Spinal cord (tissue), 10 donors: ENCODE measurements at places on chromosomes 1 and 21.

DNA sequence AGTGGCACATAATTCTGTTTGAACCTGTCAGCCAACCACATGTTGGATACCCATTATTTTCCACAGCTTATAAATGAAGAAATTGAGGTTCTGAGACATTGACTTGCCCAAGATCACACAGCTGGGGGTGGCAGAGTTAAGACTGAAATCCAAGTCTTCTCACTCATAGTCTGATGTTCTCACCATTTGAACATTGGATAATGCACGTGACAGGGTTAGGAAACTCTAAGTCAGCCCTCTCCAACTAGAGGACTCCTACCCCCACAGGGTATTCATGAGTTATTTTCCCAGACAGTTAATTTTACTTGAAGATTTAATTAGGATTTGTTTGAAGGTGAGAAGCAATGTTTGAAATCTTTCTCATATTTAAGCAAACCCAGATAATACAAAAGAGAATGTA, 38.1 kb upstream of the C1orf105 start:
- H3K4me1 ChIP-seq, result peaks cover 3% of the 10 kb centered on the region
- H3K4me3 ChIP-seq, result no peak overlapping the region
- DNase-seq, result no peak
- H3K36me3 ChIP-seq, result peaks cover 4% of the 10 kb centered on the region
- H3K27me3 ChIP-seq, result no peaks in the 10 kb centered on the region

DNA sequence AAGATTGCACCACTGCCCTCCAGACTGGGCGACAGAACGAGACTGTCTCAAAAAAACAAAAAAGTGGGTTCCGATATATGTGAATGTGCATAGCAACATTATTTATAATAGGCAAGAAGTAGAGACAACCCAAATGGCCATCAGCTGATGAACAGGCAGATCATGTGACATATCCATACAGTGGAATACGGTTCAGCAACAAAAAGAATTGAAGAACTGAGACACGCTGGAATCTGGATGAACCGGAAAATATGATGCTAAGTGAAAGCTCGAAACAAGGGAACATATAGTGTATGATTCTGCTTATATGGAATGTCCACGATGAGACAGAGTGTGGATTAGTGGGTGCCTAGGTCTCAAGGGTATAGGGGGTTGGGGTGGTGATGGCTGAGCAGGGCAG, 28.5 kb upstream of the MORC3 start:
- no peak for DNase-seq
- no peaks in the 10 kb centered on the region for H3K27me3 ChIP-seq
- peaks cover 20% of the 10 kb centered on the region for H3K36me3 ChIP-seq
- H3K4me1 ChIP-seq, result no peaks in the 10 kb centered on the region

- H3K4me3 ChIP-seq, result no peak overlapping the region
- H3K36me3 ChIP-seq, result no peaks in the 10 kb centered on the region
- H3K27me3 ChIP-seq, result no peaks in the 10 kb centered on the region
Observed at GRCh38 chr1:163048869-163049268, 20.3 kb upstream of the RGS4 start.

- H3K27ac ChIP-seq, result no peak overlapping the region
- no peaks in the 10 kb centered on the region for H3K36me3 ChIP-seq
- peaks cover 24% of the 10 kb centered on the region for H3K4me1 ChIP-seq
Observed at GRCh38 chr1:4088676-4089075, 188.6 kb upstream of the C1orf174 start.

DNA sequence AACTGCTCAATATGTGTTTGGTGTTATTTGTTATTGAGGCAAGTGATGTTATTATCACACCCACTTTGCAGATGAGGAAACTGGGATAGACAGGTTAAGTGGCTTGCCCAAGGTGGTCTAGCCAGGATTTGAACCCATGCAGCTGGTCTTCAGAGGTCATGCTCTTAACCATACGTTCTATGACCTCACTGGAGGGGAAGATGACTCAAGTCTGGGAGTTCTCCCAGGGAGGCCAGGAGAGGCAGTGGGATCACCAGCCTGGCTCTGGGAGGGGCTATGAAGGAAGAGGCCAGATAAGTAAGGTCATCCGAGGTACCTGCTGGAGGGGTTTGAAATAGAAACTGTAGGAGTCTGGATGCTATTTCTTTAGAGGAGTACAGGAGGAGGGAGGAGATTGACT, 95.3 kb downstream of the NAV1 start:
- no peak overlapping the region for H3K4me3 ChIP-seq
- no peak for DNase-seq
- no peaks in the 10 kb centered on the region for H3K27me3 ChIP-seq
- H3K4me1 ChIP-seq, result peaks cover 43% of the 10 kb centered on the region
- no peak overlapping the region for H3K27ac ChIP-seq

GRCh38 chr21:42527489-42528158, 14.0 kb downstream of the SLC37A1 start:
- H3K4me3 ChIP-seq, result no peak overlapping the region
- peaks cover 24% of the 10 kb centered on the region for H3K36me3 ChIP-seq
- H3K27ac ChIP-seq, result no peak overlapping the region
- DNase-seq, result no peak

GRCh38 chr1:213370523-213370922, 319.5 kb downstream of the RPS6KC1 start:
- no peak overlapping the region for H3K27ac ChIP-seq
- no peaks in the 10 kb centered on the region for H3K36me3 ChIP-seq
- no peaks in the 10 kb centered on the region for H3K27me3 ChIP-seq

DNA sequence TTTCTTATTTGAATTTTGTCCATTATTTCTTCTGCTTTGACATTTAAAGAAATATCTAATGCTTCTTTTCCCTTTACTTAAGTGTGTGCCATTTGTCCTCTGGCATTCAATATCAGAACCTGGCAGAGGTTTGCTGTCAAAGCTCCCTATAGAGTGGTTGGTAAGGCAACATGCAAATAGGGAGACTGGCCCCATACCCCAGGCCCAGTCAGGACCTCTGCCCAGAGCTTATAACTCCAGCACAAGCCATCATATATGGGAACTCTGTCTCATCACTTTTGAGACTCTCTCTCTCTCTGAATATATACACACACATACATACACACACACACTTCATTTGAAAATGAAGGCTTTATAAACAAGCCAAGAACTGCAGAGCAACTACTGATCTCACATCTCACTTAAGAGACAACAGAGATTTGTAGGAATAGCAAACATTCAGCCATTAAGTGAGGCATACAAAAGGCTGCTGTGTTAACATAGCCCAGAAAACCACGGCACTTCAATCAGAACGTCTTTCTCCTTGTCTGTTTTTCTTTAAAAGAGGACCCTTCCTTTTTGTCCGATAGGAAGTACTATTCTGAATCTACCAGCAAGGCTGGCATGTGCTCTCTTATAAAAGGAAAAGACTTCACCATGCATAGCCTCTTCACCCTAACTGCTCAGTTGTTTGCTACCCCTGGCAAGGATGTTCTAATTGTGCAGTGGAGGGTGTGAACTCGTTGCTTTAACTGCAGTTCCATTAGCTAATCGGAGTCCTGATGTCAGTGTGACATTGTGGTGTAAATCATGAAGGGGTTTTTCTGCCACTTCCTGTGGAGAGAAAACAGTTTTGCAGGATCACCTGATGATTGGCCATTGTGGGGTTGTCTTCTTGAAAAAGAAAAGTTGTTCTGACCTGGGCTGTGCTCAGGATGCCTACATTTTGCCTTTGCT, 101.7 kb downstream of the NR5A2 start:
- H3K27me3 ChIP-seq, result no peaks in the 10 kb centered on the region
- H3K27ac ChIP-seq, result no peak overlapping the region
- DNase-seq, result peak; percentile 12
- no peaks in the 10 kb centered on the region for H3K36me3 ChIP-seq

- no peak overlapping the region for H3K4me3 ChIP-seq
- no peaks in the 10 kb centered on the region for H3K36me3 ChIP-seq
- no peak overlapping the region for H3K27ac ChIP-seq
- DNase-seq, result no peak
- no peaks in the 10 kb centered on the region for H3K4me1 ChIP-seq
Observed at GRCh38 chr1:70504821-70505193, 93.7 kb downstream of the CTH start.

DNA sequence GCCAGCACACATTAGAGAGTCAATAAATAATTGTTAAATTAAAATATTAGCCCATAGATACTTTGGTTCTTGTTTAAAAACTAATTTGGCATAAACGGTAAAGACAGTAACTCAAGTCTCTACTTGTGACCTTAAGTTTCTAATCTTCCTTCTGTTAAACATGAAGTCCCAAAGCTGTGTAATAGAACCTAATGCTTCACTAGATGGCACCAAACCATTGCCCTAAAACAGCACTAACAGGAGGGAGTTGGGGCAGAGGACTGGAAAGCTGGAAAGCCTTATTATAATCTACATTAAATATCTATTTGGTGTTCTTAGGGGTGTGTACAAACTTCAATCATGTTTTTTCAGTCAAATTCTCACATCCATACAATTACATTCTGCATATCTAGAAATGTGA, 176.7 kb downstream of the OLFM3 start:
- DNase-seq, result peak; percentile 74
- H3K27ac ChIP-seq, result no peak overlapping the region
- H3K36me3 ChIP-seq, result no peaks in the 10 kb centered on the region
- H3K27me3 ChIP-seq, result no peaks in the 10 kb centered on the region

GRCh38 chr1:24704411-24705259, 40.6 kb upstream of the CLIC4 start:
- no peak overlapping the region for H3K4me3 ChIP-seq
- peak overlapping the region; percentile 85 for H3K27ac ChIP-seq
- DNase-seq, result no peak

DNA sequence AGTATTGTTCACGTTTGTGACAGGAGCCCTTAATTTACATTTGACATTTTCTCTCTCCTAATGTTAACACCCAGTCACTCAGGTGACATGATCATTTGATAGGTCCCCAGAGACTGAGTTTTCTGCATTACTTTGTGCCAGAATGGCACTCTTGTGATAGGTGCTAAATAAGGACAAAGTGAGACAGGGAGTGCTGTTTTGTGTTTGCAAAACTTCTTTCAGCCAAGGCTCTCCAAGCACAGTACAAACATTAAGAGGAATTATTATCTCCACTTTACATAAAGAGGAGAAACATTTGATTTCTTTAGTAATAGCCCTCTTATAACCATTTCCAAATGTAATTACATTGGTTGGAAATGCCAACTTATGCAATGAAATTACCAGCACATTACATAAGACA, 355.2 kb downstream of the NTNG1 start:
- H3K4me3 ChIP-seq, result no peak overlapping the region
- peak; percentile 17 for DNase-seq
- H3K27ac ChIP-seq, result no peak overlapping the region
- H3K27me3 ChIP-seq, result no peaks in the 10 kb centered on the region

GRCh38 chr21:17930093-17930492, 110.9 kb upstream of the C21orf91 start:
- no peak overlapping the region for H3K27ac ChIP-seq
- H3K4me3 ChIP-seq, result no peak overlapping the region
- H3K27me3 ChIP-seq, result no peaks in the 10 kb centered on the region
- peaks cover 8% of the 10 kb centered on the region for H3K4me1 ChIP-seq

DNA sequence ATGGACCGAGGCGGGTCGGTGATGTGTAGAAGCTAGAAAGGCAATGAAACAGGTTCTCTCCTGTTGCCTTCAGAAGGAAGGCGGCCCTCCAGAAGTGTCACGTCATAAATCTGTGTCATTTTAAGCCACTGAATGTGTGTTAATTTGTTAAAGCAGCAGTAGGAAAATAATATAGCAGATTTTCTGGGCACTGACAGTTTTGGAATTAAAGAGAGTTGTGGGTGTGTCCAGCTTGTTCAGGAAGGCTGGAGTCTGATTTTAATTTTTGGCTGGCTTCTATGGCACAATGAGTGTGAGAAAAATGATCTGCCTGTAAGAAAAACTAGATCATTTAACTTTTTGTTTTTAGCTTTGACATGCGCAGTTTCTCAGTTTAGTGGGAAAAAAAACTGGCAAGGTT, 177.3 kb downstream of the EDEM3 start:
- no peak overlapping the region for H3K4me3 ChIP-seq
- no peak for DNase-seq
- H3K4me1 ChIP-seq, result peaks cover 4% of the 10 kb centered on the region
- no peaks in the 10 kb centered on the region for H3K27me3 ChIP-seq
- no peaks in the 10 kb centered on the region for H3K36me3 ChIP-seq

- no peak overlapping the region for H3K4me3 ChIP-seq
- H3K36me3 ChIP-seq, result no peaks in the 10 kb centered on the region
- no peaks in the 10 kb centered on the region for H3K4me1 ChIP-seq
- no peaks in the 10 kb centered on the region for H3K27me3 ChIP-seq
- no peak overlapping the region for H3K27ac ChIP-seq
Observed at GRCh38 chr1:220221269-220221668, 51.0 kb downstream of the RAB3GAP2 start.

GRCh38 chr21:34126691-34127090, 53.3 kb downstream of the MRPS6 start:
- peaks cover 2% of the 10 kb centered on the region for H3K36me3 ChIP-seq
- H3K27ac ChIP-seq, result no peak overlapping the region
- no peaks in the 10 kb centered on the region for H3K27me3 ChIP-seq
- DNase-seq, result no peak
- peaks cover 40% of the 10 kb centered on the region for H3K4me1 ChIP-seq
- H3K4me3 ChIP-seq, result no peak overlapping the region

DNA sequence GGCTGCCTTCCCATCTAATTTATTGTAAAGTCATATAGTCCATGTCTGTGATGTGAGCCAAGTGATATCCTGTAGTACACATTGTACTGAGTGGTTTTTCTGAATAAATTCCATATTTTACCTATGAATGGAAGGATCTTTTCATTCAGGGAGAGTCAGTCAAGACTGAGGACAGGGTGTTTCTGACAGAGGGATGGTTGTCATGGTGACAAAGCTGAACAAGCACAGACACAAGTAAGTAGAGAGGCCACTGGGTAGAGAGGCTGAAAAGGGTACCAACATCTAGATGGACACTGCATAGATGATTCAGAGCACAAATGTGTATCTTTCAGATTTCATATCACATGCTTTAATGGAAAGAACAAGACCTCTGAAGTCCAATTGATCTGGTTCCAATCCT, 22.6 kb upstream of the IL20 start:
- H3K36me3 ChIP-seq, result no peaks in the 10 kb centered on the region
- no peak overlapping the region for H3K4me3 ChIP-seq
- H3K27me3 ChIP-seq, result no peaks in the 10 kb centered on the region

GRCh38 chr1:4061521-4062031, 161.5 kb upstream of the C1orf174 start:
- H3K27ac ChIP-seq, result no peak overlapping the region
- H3K36me3 ChIP-seq, result no peaks in the 10 kb centered on the region
- DNase-seq, result no peak
- no peak overlapping the region for H3K4me3 ChIP-seq
- no peaks in the 10 kb centered on the region for H3K27me3 ChIP-seq

DNA sequence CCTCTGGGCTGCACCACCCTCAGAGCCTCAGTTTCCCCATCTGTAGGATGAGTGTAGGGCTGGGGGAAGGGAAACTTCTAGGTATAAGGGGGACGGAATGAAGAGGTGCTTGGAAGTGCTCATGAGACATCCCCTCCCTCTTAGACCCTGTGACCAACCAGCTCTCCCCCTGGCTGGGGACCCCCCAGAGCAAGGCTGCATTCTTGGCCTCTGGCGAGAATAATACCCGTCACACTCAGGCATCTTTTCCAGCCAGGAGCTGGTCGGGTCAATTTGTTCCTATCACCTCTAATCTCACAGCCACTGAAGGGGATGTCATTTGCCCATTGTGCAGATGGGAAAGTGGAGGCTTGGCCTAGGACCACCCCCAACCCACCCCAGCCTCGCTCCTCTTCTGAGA, 443.0 kb downstream of the PTPRU start:
- no peaks in the 10 kb centered on the region for H3K27me3 ChIP-seq
- H3K4me3 ChIP-seq, result no peak overlapping the region
- H3K36me3 ChIP-seq, result no peaks in the 10 kb centered on the region
- no peak overlapping the region for H3K27ac ChIP-seq
- no peak for DNase-seq
